ENCODE measurements at places on chromosomes 3 and 15. TPM values are rescaled to one million over a fixed set of nuclear protein-coding genes. Genes with fewer than 3 reads are reported as not detected.

Gene ADAMTS9
- 2.7 TPM for total RNA-seq

Gene NR2E3
- under 0.01 TPM for total RNA-seq

- H3K4me3 ChIP-seq: peak overlapping the region; percentile 71
- H3K27ac ChIP-seq: peak overlapping the region; percentile 93
- H3K27me3 ChIP-seq: no peaks in the 10 kb centered on the region
- H3K36me3 ChIP-seq: no peaks in the 10 kb centered on the region
Measured at GRCh38 chr3:129626744-129627349, 20.4 kb upstream of the PLXND1 start.

- no peak overlapping the region for H3K27ac ChIP-seq
- H3K4me1 ChIP-seq: no peaks in the 10 kb centered on the region
- no peak overlapping the region for H3K4me3 ChIP-seq
- peaks cover 3% of the 10 kb centered on the region for H3K27me3 ChIP-seq
- no peak for DNase-seq
Measured at GRCh38 chr3:141830508-141830907, 45.9 kb upstream of the ATP1B3 start.

- H3K4me3 ChIP-seq: no peak overlapping the region
- H3K4me1 ChIP-seq: no peaks in the 10 kb centered on the region
- no peak for DNase-seq
- H3K36me3 ChIP-seq: no peaks in the 10 kb centered on the region
- H3K27ac ChIP-seq: no peak overlapping the region
Measured at GRCh38 chr15:94858920-94859319, 627.6 kb downstream of the MCTP2 start.

- DNase-seq: no peak
- H3K27me3 ChIP-seq: no peaks in the 10 kb centered on the region
- no peaks in the 10 kb centered on the region for H3K4me1 ChIP-seq
- H3K27ac ChIP-seq: no peak overlapping the region
- no peak overlapping the region for H3K4me3 ChIP-seq
Measured at GRCh38 chr15:23912191-23912590, 225.1 kb upstream of the NDN start.

- no peaks in the 10 kb centered on the region for H3K27me3 ChIP-seq
- H3K36me3 ChIP-seq: no peaks in the 10 kb centered on the region
- no peak for DNase-seq
- no peak overlapping the region for H3K27ac ChIP-seq
- H3K4me1 ChIP-seq: no peaks in the 10 kb centered on the region
Measured at GRCh38 chr15:67296188-67296587, 41.6 kb downstream of the IQCH start.

- H3K36me3 ChIP-seq: peaks cover 62% of the 10 kb centered on the region
- H3K27ac ChIP-seq: no peak overlapping the region
Measured at GRCh38 chr3:56622381-56622780, 60.7 kb downstream of the TASOR start.

DNA sequence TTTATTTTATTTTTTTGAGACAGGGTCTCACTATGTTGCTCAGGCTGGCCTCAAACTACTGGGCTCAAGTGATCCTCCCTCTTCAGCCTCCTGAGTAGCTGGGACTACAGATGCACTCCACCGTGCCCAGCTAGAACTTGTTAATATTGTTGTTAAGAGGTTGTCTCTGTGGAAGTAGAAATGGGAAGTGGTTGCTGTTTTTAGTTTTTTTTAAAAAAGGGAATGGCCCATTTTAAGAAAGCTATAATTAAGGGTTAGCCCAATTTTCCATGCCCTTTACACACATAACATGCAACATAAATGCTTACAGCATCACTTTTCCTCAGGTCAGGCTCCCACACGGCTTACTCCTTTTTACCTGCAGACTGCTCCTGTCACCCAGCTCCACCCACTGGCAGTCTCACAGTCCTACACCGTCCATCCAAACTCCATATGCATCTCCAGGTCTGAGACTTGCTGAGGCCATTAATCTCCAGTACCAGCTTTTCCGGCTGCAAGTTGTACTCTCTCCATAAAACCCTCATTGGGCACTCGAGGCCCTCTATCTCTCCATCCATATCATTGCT is 19.8 kb downstream of the MORC1 start:
- H3K4me1 ChIP-seq: no peaks in the 10 kb centered on the region
- no peaks in the 10 kb centered on the region for H3K27me3 ChIP-seq
- DNase-seq: no peak
- H3K4me3 ChIP-seq: no peak overlapping the region
- H3K36me3 ChIP-seq: no peaks in the 10 kb centered on the region
- H3K27ac ChIP-seq: no peak overlapping the region

GRCh38 chr3:59775106-59775505 is 725.3 kb upstream of the CFAP20DC start:
- no peaks in the 10 kb centered on the region for H3K27me3 ChIP-seq
- DNase-seq: no peak
- H3K27ac ChIP-seq: peak overlapping the region; percentile 79
- no peaks in the 10 kb centered on the region for H3K36me3 ChIP-seq

DNA sequence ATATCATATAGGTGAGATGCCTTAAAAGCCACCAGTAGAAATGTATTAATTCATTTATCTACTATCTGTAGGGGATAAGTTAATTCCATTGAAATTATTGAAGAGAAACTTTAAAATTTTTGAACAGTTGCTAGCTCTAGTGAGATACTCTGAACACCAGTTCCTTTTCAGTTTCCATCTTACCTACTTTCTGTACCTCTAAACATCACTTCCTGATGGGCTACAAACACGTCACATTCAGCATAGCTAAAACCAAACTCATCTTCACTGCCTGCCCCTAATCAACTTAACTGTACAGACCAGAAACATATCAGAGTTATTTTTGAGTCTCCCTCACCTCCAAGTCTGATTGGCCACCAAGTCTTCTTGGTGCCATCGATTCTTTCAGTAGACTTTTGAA is 88.9 kb downstream of the FEZF2 start:
- no peaks in the 10 kb centered on the region for H3K27me3 ChIP-seq
- H3K4me3 ChIP-seq: no peak overlapping the region
- H3K4me1 ChIP-seq: no peaks in the 10 kb centered on the region
- H3K27ac ChIP-seq: no peak overlapping the region

GRCh38 chr3:149968216-149968615 is 2.5 kb downstream of the PFN2 start:
- H3K27me3 ChIP-seq: no peaks in the 10 kb centered on the region
- H3K4me3 ChIP-seq: peak overlapping the region; percentile 88
- H3K27ac ChIP-seq: peak overlapping the region; percentile 98
- peak; percentile 27 for DNase-seq

DNA sequence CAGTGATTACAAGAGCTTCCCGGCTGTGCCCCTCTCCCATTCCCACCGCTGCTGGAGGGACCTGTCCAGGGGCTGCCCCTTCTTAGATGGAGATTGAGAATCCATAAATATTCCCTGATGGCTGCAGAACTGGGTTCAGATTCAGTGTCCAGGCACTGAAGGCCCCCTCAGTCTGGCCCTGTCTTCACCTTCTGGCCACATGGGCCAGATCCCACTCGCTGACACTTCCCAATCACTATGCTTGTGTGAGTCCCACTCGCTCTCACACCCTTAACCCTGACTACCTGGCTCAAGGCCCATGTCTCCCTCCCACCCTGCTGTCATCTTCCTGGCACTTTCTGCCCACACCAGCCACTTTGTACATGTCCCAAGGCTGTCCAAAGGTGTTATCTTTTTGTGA is 15.5 kb upstream of the MRPS22 start:
- no peaks in the 10 kb centered on the region for H3K36me3 ChIP-seq
- H3K27me3 ChIP-seq: peaks cover 25% of the 10 kb centered on the region
- peaks cover 2% of the 10 kb centered on the region for H3K4me1 ChIP-seq
- DNase-seq: no peak
- no peak overlapping the region for H3K27ac ChIP-seq

DNA sequence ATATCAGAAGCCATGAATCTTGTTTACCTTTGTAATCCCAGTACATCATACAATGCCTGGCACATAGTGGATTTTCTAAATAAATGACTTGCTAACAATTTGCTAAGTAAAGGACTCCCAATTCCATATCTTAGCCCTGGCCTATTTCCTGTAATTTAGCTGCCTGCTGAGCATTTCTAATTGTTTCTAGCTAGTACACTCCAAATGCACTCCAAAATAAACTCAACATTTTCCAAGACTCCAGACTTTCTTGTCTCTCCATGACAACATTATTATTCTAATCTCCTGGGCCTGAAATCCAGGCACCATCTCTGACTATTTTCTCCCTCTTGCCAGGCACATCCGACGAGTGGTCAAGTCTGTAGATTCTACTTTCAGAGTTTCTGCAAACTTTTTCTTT is 773.5 kb downstream of the SQOR start:
- H3K4me1 ChIP-seq: no peaks in the 10 kb centered on the region
- H3K27ac ChIP-seq: no peak overlapping the region
- DNase-seq: no peak
- H3K27me3 ChIP-seq: no peaks in the 10 kb centered on the region
- H3K36me3 ChIP-seq: no peaks in the 10 kb centered on the region
- no peak overlapping the region for H3K4me3 ChIP-seq
